ENCODE measurements at places on chromosomes 5 and 9.

DNA sequence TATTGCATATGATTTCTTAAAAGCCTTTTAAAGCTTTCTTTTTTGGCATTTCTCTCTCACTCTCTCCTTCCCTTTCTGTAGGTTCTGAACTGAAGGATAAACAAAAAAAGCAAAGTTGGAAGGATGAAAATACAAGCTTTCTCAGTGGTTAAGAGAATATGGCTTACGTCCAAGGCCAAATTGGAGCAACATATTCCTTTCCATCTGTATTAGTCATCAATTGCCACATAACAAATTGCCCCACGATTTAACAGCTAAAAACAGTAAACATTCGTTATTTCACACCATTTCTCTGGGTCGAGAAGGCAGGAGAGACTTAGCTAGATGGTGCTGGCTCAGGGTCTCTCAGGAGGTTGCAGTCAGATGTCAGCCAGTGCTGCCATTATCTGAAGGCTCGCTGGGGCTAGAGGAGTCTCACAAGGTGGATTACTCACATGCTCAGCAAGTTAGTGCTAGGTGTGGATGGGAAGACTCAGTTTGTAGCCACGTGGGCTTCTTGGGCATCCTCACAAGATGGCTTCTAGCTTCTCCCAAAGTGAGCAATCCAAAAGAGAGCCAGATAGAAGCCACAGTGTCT is 2.0 kb upstream of the ROR2 start:
- DNase-seq = no peak

DNA sequence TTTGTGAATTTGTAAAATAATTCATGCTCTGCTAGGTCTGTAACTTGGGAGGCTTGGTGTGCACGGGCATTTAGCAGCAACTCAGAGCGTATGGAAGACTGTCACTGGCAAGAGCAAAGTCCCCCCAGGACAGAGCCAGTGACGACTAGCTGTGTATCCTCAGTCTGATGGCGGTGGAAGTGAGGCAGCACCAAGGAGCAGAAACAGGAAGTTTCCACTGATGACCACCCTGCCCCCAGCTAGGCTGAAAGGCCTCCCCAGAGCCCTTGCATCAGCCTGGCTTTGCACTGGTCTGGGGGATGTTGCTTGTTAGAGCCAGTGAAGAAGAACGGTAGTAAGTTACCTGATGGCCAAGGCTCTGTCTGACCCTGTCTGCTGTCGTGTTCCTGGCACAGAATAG is 66.8 kb upstream of the ABL1 start:
- DNase-seq = peak; percentile 79

DNA sequence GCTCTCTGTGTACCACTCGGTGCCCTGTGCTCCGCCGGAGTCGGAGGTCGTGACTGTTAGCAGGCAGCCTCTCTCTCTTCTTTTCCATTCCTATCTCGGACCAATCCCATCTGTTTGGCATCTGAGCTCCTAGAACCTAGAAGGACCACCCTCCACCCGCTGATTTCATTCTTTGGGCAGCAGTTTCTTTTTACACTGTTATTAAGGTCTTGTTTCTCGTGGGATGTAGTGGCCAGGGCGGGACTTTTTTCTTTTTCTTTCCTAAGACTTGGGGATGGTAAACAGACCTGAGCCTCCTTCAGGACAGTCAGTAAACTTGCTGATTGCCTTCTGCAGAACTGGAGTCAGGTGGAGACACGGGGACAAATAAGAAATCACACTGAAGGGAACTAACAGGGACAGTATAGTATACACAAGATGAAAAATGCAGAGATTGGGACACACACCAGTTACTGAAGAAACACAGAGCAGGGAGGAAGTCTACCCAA is 500 bp downstream of the URM1 start:
- peak; percentile 21 for DNase-seq

DNA sequence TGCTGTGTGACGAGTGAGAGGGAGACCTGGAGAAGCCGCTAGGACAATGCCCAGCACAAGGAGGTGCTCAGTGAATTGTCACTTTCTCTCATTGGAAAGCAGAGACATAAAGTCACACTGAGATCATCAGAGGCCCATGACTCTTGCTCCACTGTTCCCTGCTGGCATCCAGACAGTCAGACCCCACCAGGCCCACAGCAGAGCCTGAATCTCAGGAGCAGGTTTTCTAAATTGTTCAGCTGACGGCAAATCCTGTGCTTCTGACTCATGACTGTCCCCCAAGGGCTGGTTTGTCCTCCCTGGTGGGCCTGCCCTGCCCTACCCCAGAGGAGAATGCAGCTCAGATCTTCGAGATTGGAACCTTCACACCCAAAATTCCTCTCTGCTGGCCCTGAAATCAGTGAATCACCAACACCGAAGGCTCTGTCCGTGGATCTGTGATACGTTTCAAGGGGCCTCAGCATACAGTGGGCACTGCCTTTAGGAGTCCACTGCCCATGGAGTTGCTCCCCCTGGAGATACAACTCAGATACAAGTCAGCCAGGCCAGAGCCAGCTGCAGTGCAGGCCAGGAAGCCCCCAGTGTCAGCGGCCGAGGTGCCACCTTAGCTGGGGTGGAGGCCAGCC is 2.7 kb downstream of the PTGES start:
- DNase-seq = no peak

- peak; percentile 84 for DNase-seq
These were observed 431.0 kb upstream of the MEF2C start for GRCh38 chr5:89313804-89314588.

DNA sequence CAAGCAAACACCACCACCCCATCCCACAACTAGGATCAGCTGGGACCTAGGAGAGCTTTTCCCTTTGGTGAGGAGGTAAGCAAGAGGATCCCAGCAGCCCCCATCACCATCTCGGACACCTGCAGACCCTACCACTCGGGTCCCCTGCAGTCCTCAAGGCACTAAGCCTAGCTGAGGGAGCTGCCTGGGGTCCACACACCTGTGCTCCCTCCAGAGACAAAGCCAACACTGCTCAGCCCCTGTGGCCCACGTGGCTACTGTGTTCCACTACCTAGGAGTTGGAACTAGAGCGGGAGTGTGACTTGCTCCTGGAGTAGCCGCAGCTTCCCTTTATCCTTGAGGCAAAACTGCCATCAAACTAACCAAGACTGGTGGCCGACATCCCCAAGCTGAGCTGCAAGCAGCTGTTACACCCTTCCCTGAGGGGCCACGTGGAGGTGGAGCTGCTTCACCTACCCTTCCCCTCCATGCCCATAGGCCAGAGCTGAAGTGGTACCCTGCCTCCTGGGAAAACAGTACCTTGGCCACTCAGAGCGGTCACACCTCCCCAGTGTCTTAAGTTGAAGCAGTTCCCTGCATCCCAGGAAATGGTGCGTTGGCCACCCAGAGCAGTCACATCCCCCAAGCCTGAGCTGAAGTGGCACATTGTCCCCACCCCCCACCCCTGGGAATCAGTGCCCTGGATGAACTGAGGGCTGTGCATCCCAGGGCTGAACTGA is 205.5 kb downstream of the CACNA1B start:
- DNase-seq = no peak

DNA sequence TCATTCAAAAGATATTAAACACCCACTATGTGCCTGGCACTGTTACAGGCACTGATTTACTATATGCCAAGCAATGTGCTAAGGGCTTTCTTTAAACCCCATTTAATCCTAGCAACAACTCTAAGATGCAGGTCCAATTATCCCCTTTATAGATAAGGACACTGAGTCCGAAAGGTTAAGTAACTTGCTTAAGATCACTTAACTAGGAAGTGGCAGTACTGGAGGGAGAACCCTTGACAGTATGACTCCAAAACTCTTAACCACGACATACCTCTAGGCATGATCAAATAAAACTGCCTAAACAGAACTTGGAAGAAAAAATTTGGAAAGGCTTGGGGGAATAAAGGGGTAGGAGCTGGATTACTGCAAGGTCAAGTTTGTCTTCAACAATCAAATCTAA is 1.7 kb downstream of the RAB14 start:
- peak; percentile 47 for DNase-seq

DNA sequence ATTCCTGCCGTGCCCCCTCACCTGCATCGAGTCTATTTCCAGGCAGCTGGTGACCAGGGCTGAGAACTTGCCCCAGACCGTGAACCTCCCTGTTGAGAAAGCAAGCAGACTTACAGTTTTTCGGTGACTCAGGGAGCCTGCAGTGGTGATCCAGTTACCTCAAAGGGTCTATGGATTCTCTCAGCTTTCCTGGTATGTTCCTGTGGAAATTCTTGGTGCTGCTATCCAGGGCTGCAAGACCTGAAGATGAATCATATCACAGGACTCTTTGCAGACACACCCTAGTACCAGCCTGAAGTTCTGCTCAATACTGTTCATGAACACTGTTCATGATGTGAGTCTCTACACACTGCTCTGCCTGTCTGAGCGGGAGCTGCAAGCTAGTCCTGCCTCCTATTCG is 154.7 kb downstream of the WDR70 start:
- DNase-seq = no peak

DNA sequence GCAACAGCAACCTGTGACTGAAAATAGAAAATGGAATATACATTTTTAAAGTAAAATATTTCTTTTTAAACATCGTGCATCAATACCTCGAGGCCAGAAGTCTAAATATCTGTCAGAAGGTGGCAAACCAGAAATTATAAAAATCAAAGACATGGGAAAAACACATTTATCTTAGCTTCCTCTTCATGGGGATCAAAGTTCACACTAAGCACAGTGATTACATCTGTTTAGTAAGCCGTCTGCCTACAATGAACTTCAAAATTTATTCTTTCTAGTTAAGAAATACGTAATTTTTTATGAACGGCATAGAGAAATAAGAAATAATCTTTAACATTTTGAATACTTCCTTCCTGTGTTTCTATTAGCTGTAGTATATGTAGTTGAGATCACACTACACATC is 17.9 kb upstream of the SV2C start:
- DNase-seq = no peak

- DNase-seq = no peak
These were observed 10.1 kb downstream of the TRIO start for GRCh38 chr5:14153071-14153864.

DNA sequence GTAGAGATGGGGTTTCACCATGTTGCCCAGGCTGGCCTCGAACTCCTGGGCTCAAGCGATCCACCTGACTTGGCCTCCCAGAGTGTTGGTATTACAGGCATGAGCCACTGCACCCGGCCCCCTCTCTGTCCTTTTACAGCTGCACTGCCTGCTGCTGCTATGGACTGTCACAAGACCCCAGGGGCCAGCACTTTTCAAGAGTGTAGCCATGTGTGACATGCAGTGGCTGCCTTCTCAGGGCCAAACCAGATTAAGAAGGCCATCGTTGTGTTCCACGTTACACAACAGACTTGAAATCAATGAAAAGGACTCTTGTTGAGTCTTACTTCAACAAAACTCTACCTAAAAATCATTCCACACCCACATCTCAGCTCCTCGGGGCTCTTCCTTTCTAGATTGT is 78.9 kb upstream of the ICE1 start:
- no peak for DNase-seq

GRCh38 chr5:74541381-74541781 is 99.1 kb downstream of the ENC1 start:
- no peak for DNase-seq

DNA sequence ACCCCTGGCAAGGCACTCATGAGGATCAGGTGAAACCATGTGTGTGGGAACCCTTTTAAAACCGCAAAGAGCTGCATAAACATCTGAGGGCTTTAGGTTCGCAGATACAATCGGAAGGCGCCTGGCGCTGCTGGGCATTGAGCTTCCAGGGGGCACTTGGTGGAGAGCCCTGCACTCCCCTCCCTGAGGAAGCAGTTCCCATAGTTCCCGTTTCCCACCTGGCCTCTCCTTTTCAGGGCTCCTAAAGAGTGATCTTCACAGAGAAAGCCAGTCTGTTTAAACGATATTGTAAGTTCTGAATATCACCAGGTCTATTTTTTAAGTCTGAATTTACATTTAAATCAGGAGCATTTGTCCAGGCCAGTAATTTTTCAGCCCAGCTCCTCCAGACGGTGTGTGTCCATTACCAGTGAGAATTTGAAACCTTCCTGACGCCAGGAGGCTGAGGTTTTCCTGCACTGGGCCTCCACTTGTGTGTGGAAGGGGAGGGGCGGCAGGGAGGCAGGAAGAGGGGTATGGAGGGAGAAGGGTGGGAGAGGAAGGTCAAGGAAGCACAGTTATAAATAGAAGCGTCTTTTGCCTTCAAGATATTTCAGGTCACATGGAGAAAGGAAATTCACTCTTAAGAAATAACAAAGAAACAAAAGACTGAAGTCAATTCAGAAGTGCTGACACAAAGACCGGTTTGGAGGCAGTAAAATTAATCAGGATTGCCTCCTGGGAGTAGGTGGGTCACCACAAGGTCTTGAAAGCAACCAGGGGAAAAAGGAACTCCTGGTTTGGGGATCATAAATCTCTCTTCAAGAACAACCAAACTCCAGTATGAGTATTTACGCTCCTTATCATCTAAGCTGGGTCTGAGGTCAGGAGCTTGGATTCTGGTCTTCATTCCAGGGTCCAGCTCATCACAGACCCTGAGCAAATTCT is 14.3 kb upstream of the MGAT1 start:
- no peak for DNase-seq

GRCh38 chr5:141483902-141484301 is 928 bp upstream of the PCDHGC4 start:
- DNase-seq = no peak

GRCh38 chr9:94912700-94913249 is 186.3 kb downstream of the AOPEP start:
- no peak for DNase-seq

- DNase-seq = no peak
These were observed 530.9 kb upstream of the TYRP1 start for GRCh38 chr9:12162181-12162815.

DNA sequence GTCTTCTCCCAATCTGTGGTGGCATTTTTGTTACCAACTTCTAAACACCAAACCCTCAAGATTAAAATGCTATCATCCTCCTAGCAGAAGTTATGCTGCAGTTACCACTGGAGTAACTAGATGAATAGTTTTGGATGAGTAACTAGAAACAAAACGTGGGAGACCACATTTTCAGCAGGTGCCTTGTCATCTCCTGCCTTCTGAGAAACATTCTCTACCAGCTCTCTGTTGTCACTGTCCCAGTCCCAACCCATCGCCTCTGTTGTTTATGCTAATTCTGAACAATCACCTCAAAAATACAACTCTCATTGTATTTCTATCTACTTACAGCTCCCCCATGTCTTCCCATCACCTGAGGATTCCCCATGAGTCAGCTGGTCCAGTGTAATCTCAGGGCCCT is 652.5 kb upstream of the ADAMTS16 start:
- DNase-seq = no peak
